Natural killer cell treated with Interleukin-12 subunit alpha and Interleukin-12 subunit beta and Interleukin-15 and Interleukin-18, amount 100 ng/mL, for 72 hours (primary cell): ENCODE measurements at places on chromosomes 7 and 10. TPM values are rescaled to one million over a fixed set of nuclear protein-coding genes. Genes with fewer than 3 reads are reported as not detected.

DNA sequence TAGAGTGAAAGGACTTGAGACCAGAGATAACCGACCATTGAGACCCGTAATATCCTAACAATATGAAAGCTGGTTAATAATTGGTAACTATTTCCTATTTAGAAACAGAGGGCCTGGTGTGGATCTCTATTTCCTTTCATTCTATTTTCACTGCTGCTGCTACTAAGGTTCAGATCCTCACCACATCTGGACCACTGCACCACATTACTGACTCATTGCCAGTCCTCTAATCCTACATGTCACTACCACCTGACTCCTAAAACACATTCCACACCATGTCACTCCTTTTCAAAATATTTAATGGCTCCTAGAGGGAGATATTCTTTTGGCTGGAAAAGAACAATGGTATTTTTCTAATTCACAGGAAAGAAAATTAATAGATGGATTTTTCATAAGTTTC lies 6.4 kb downstream of the USP54 start:
- no peak for DNase-seq

DNA sequence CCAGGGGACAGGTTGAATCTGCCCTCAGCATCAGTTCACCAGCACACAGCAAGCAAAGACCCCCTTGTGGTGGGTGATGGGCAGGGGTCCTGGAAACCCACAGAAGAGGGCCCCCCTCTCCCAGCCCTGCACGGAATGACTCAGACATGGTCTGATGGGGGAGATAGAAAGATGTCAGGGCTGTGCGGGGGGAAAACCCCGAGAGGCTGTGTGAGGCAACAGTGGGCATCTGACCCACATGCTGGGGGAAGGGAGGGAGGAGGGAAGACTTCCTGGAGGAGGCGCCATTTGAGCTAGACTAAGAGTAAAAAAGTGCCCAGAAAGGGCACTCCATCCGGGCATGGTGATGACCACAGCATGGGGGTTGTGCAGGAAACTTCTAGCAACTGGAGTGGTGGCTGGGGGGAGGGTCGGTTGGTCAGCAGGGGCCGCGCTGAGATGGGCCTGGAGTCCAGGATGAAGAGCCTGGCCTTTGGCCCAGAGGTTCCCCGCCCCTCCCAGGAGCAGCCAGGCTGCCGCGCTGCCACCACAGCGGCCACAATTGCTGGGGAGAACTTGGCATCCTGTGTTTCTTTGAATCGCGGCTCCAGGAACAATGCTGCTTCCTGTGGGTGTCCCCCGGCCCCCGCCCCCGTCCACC lies 2.5 kb downstream of the LFNG start:
- peak; percentile 94 for DNase-seq

DNA sequence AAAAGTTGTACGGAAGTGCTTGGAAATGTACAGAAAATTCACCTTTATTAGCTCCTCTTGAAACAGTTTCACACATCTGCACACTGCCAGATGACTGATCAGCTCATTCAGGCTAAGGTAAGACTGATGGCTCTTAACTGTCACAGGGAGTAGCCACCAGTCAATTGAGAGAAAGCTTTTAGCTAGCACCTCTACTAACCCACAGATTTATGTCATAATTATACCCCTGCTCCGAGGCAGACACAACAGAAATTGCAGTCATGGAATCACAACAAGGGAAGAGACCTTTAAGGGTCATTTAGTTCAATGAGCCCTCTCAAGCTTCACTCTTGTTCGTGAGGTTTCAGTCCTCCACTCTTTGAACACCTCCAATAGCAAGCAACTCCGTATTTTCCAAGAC lies 235.4 kb downstream of the TRIL start:
- DNase-seq, result no peak

DNA sequence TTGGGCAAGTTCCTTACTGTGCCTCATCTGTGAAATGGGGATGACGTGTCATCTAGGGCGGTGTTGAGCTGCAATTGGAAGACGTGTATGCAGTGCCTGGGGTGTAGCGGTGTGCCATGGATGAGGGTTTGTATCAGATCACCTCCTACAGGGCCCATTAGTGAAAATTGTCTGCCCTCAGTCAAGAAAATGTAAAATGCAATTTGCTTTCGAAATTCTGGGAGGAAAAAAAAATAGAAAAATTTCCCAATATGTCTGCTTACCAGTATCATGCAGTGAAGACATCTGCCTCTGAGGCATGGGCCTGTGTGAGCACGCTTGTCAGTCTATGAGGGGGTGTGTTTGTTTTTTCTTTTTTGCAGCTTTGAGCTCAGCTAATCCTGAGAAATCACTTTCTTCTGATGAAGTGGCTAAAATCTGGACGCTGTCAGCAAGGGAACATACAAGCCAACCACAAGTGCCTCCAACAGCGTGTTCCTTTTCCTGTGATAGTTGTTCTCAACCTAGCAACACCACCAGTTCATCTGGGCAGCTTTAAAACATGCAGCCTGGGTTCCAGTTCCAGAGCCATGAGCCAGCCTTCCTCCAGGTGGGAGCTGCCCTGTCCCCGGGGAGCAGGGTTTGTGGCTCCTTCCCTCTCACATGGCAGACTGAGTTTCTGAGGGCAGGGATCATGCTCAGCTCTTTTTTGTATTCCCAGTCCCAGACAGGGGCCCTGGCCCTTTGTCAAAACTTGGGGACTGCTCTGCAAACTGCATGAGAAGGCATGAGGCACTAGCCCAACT lies 10.3 kb downstream of the FAM241B start:
- no peak for DNase-seq

- no peak for DNase-seq
Observed at GRCh38 chr7:78690174-78690573, 763.3 kb downstream of the MAGI2 start.

GRCh38 chr7:159226011-159226702 lies 81.5 kb upstream of the VIPR2 start:
- DNase-seq, result no peak

- no peak for DNase-seq
Observed at GRCh38 chr10:44341886-44342285, 43.0 kb downstream of the CXCL12 start.

DNA sequence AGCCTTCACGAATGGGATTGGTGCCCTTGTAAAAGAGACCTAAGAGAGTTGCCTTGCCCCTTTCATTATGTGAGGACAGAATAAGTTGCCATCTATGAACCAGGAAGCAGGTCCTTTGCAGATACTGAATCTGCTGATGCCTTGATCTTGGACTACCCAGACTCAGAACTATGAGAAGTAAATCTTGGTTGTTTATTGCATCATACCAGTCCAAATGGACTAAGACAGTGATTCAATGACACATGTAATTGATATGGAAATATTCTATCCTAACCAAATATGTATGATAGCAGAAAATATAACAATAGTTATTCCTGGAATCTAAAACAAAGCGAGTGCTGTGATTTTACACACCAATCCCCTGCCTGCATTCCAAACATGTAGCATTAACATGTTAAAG lies 17.0 kb upstream of the LYZL1 start:
- no peak for DNase-seq

GRCh38 chr10:89347701-89348457 lies 20.1 kb downstream of the IFIT3 start:
- no peak for DNase-seq

GRCh38 chr10:29120216-29120615 lies 168.7 kb upstream of the LYZL1 start:
- DNase-seq, result no peak

CALHM1 gene
- not detected for total RNA-seq

MCM10 gene
- total RNA-seq, result 40.0 TPM

MPLKIP gene
- total RNA-seq, result 25.7 TPM

CC2D2B gene
- 1.2 TPM for total RNA-seq
